ENCODE measurements at places on chromosomes 13 and 19. TPM values are rescaled to one million over a fixed set of nuclear protein-coding genes. Genes with fewer than 3 reads are reported as not detected.

Gene ZNF561
- total RNA-seq: 10.8 TPM

Gene GPR12
- not detected for total RNA-seq

Gene AP1M1
- total RNA-seq: 57.7 TPM

Gene EFNB2
- 2.2 TPM for total RNA-seq

Gene ZNF460
- total RNA-seq: 1.4 TPM

Gene ZNF223
- total RNA-seq: 2.5 TPM

Gene ZNF439
- total RNA-seq: not detected

Gene OR2Z1
- not detected for total RNA-seq

Gene SSC5D
- 1.0 TPM for total RNA-seq

Gene HPN
- total RNA-seq: 0.06 TPM

Gene IGFL1
- 2.6 TPM for total RNA-seq

Gene CYP2A13
- not detected for total RNA-seq

Gene KLK13
- total RNA-seq: not detected

Gene MARK4
- 7.4 TPM for total RNA-seq
